Skin of body (tissue), 3 donors: ENCODE measurements at places on chromosomes 1 and 21.

DNA sequence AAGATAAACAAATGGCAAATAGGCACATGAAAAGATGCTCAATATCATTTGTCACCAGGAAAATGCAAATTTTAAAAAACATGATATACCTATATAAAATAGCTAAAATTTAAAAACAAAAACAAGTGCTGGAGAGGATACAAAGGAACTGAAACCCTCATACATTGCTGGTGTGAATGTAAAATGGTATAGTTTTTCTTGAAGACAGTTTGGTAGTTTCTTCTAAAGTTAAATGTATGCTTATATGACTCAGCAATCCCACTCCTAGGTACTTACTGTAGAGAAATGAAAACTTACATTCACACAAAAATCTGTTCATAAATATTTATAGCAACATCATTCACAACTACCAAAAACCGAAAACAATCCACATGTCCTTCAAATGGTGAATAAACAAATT lies 11.2 kb downstream of the TAF12 start:
- DNase-seq: no peak

GRCh38 chr1:113677250-113678158 lies 81.8 kb downstream of the PHTF1 start:
- peak; percentile 40 for DNase-seq

DNA sequence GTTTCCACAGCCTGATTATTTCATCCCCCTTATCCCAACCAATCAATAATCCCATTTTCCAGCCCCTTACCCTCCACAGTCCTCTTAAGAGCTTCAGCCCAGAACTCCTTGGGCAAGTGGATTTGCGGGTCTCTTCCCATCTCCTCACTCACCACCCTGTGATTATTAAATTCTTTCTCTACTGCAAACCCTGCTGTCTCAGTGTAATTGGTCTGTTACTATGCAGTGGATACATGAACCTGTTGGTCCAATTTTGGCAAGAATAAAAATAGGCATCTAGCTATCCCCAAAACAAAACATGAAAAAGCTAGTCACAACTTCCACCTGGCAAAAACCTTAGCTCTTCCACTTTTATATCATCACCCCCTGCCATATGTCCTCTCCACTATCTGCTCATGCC lies 36.2 kb upstream of the TNFSF4 start:
- DNase-seq: no peak

DNA sequence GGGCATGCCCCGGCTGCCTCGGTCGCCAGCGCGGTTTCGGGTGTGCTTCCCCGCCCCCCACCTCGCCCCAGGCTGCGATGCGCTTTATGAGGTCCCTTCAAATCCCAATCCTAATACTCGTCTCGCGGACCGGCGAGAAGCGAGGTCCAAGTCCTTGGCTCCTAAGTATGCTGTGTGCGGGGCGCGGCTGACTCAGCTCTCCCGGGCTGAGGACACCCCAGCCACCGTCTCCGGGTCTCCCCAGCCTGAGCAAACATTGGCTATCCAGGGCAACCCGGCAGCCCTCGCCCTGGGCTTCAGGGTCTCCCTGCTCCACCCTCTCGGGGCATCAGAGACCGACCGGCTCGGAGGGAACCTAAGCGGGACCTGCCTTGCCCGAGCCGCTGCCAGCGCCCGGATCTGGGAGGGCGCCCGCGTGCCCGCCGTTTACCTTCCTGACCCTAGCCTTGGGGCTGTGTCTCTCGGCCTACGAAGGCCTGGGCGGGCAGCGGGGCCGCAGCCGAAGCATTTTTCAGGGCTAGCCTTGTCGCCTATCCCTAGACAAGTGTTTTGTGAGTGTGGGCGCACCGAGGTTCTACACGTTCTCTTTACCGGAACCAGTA lies 1.2 kb downstream of the ITPKB start:
- DNase-seq: no peak

DNA sequence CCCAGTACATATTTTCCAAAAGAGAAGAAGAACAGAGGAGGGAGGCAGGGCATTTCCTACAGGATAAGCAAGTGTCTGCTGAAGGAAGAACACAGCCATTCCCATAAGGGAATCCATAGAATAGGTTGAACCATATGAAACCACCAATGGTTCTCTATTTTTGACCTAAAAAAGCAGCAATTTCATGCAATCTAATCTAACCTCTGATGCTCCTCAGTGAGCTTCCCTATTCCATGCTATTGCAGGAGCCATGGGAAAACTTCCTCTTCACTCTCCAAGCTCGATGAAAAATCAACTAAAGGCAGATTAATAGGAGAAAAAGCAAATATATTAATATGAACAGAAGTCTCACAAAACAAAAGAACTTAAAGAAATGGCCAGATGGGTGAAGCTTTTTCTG lies 50.5 kb downstream of the SIPA1L2 start:
- no peak for DNase-seq

DNA sequence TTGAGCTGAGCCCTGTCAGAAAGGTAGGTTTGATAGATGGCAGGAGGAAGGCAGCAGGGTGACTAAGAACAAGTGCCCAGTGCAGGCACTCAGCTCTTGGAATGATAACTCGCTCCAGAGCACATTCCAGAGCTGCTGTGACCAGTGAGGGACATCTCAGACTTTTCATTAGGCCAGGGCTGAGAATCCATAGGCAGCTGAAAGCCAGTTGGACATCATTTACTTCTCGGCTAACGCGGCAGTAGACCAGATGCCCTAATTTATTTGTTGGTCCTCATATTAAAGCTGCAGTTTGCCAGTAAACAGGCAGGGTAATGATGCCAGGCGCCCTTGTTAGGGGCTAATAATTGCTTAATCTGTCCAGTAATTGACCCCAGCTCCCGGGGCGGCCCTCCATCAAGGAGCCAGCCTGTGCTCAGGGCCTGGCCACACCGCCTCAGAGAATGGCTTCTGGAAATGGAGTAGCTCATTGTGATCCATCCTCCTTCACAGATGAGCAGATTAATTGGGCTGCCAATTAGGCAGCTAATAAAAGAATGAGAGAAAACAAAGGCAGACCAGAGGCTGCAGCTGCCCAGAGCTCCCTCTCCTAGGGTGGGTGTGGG lies 122.0 kb downstream of the BEND5 start:
- no peak for DNase-seq

GRCh38 chr1:158283965-158284364 lies 5.8 kb upstream of the CD1C start:
- DNase-seq: no peak

DNA sequence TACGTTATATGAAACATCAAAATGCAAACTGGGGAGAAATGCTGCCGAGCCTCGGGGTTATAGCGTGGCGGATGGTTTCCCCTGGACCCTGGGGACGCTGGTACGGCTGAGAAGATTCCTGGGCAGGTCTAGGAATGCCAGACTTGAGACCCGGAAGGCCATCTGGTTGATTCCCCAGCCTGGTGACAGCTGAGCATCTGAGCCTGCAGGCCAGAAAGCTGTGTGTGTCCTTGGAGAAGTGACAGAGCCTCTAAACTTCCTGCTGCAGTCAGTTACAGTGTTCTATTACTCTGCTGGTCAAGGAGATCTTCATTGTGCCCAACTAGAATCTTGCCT lies 2.3 kb downstream of the VASH2 start:
- DNase-seq: no peak

GRCh38 chr1:8661185-8662110 lies 156.0 kb downstream of the RERE start:
- DNase-seq: peak; percentile 74

DNA sequence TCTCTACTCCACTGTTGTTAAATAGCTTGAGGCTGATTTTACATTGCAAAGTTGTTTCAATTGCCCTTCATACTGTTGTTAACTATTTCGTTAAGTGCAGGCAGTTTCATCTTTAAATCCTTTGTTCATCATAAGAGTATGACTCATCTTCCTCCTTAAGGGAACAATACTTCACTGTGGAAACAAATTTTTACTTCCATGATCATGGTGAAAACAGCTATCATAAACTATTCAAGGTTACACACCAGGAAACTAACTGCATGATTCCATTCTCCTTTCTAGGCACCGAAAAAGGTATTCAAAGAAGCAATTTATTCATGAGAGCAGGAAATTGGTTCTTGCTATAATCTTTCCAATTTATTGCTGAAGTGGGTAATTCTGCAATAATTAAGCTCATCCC lies 593.2 kb downstream of the LRRIQ3 start:
- no peak for DNase-seq

DNA sequence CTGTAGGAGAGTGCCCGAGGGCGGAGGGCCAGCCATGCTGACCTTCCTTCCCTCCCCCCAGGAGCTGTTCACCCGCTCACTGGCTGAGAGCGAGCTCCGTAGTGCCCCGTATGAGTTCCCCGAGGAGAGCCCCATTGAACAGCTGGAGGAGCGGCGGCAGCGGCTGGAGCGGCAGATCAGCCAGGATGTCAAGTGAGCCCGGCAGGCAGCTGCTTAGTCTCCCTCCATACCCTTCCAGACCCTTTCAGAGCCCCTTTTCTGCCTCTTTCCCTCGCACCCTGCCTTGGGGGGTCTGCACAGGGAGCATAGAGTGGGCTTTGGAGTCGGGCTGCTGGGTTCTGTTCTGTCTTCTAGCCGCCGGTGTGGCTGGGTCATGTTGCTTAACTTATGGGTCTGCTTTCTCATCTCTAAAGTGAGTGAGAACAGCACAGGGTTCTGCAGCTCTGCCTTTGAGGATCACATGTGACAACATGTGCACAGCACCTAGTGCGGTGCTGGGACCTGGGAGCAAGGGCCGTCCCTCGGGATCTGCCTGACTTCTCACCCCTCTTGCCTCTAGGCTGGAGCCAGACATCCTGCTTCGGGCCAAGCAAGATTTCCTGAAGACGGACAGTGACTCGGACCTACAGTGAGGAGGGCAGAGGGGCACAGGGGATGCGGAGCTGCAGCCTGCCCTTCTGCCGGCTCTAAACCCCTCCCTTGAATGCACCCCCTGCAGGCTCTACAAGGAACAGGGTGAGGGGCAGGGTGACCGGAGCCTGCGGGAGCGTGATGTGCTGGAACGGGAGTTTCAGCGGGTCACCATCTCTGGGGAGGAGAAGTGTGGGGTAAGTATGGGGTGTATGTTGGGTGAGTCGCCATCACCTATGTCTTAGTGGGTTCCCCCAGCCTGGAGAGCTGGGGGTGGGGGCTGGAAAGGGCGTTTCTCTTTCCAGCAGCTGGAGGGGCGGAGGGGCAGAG lies 6.2 kb downstream of the AMPD2 start:
- DNase-seq: no peak

DNA sequence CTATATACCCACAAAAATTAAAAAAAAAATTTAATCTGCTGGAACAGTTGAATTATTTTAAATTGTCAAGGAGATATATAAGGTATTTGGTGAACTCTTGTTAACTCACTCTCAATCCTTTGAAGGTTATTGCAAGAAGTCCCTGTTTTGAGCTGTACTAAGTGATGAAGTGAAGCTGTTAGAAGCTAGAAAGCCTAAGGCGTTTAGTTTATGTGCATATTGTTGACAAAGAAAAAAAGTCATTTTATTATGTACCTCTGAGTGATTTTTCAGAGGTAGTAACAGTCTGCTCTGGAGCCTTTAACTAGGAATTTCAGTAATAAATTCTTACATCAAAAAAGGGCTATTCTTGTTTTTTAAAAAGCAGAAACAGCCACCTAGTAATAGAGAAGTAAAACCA lies 59.6 kb downstream of the TMEM200B start:
- no peak for DNase-seq

- DNase-seq: no peak
Measured at GRCh38 chr1:33088119-33088906, 7.4 kb downstream of the AZIN2 start.

GRCh38 chr1:76503100-76503499 lies 364.2 kb upstream of the ST6GALNAC5 start:
- DNase-seq: no peak

GRCh38 chr1:39876144-39876543 lies 7.2 kb downstream of the TRIT1 start:
- no peak for DNase-seq

GRCh38 chr1:30616759-30617158 lies 106.6 kb downstream of the MATN1 start:
- no peak for DNase-seq

DNA sequence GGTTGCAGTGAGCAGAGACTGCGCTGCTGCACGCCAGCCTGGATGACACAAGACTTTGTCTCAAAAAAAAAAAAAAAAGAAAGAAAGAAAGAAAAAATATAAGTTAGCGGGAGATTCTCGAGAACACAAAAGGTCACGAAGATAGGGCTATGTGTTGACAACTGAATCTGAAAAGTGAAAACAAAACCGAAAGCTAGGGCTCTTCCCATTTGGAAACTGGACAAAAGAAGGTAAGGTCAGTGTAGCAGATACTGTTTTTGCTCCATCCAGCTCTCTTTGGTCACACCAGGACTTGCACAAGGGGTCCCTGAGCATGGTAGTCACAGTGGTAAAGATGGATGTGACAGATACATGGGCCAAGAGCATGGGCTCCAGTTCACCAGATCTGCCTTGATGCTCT lies 60.4 kb upstream of the MAP10 start:
- DNase-seq: no peak

- DNase-seq: no peak
Measured at GRCh38 chr1:43177691-43178090, 5.6 kb downstream of the CFAP57 start.

- DNase-seq: no peak
Measured at GRCh38 chr1:174519844-174520243, 72.1 kb downstream of the GPR52 start.

DNA sequence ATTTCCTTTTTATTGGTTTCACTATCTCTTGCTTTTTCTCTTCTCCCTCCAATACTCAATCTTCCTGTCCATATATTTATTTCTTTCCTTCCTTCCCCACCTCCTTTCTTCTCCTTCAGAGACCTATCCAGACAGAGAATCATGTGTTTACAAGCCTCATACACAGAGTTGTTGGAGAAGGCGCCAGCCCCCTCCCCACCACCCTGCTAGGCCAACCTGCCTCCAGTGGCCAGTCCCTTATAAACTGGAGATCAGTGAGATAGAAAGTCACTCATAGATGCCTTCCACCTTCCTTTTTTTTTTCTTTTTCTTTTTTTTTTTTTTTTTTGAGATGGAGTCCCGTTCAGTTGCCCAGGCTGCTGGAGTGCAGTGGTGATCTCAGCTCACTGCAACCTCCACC lies 53.3 kb downstream of the CD247 start:
- no peak for DNase-seq

DNA sequence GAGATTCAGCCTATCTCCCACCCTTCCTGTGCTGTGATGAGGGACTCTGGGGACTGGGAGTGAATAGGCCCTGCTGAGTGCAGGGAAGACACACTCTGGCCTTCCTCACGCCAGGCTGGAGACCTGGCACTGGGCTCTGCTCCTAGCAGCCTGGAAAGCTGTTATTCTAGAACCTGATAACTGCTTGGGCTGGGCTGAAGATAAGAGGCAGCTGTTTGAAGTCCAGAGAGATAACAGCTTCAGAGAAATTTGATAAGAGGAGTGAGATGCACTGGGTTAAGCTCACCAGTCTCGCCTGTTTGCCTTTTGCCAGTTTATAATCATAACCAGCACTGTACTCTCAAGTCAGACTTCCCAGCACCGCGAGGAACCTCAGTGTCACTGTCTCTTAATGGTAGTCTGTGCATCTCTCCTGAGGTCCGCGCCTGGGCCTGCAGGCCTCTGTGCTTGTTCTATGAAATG lies 46.6 kb upstream of the GPR37L1 start:
- DNase-seq: no peak
